NCI-H1436 treated with DMSO at 0.1 percent for 48 hours (cell line): ENCODE measurements at places on chromosomes 1 and 21.

DNA sequence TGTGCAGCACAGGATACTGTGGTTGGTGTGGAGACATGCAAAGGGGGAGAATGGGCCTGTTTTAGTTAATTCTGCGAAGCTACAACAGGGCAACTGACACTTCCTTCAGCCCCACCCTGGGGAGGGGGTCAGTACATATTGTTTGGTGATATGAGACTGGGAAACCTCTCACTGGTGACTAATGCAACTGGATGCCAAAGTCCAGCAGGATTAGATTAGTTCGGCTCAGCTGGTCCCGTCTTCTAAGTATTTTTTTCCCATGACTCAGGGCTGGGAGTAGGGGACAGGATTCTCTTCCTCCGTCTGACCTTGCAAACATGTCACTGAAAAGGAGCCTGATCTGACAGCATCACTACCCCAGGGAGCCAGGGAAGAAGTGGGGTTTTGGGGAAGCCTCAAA lies 43.0 kb downstream of the PLXNA2 start:
- no peak for DNase-seq

- DNase-seq, result no peak
Observed at GRCh38 chr21:33546086-33546485, 3.2 kb downstream of the SON start.

GRCh38 chr1:1616045-1616790 lies 918 bp downstream of the MIB2 start:
- no peak for DNase-seq

DNA sequence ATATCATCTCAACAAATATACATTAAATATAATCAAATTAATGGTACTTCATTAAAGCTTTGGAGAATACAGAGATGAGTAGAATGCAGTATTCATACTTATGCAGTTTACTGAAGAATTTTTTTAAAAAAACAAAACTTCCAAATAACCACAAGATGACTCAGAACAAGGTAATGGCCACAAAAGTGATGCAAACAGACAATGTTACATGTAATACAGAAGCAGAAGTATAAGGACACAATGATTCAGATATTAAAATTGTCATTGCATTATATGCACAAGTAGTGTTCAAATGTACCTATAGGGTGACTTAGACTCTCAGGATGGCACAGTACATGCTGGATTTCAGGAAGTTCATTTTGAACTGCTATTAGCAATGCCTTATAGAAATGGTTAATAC lies 227.2 kb upstream of the ST6GALNAC5 start:
- no peak for DNase-seq

- no peak for DNase-seq
Observed at GRCh38 chr1:22111620-22112019, 31.3 kb downstream of the WNT4 start.

- DNase-seq, result no peak
Observed at GRCh38 chr1:94115900-94116436, 5.0 kb downstream of the ABCA4 start.

DNA sequence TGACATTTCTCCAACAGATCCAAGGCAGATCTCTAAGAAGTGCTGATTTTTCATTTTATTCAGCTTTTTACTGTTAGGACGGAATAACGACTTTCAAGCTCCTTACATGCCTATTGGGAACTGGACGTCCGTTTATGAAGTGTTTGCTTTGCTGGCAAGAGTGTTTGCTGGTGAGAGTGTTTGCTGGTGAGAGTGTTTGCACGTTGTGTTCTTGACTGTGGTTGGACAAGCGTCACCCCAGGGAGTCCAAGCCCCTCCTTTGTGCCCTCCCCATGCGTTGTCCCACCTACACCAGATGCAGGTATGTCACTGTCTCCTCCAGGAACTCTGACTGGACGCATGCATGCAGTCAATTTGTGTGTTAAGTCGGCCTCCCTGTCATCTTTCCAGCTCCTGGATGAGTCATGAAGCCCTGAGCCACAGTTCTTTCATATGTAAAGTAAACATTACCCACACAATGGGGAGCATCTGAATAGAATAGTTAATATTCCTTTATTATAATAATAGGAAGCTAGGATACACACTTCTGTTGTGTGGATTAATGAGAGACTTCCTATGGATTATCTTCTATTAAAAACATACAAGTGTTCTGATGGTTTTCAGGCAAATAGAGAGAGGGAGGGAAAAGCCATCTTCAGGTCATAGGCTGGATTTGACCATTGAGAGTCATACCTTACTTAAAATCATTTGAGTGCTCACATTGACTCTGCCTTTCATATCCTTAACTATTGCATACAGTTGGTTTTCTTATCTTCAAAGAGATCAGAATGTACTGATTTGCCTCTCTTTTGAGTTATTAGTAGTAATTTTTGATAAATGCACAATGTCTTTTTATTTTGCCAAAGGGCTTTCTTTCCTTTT lies 119.2 kb downstream of the GALNT2 start:
- peak; percentile 82 for DNase-seq

- no peak for DNase-seq
Observed at GRCh38 chr21:27776925-27777553, 810.2 kb upstream of the ADAMTS5 start.

GRCh38 chr21:14572204-14572780 lies 26.2 kb upstream of the SAMSN1 start:
- no peak for DNase-seq

- no peak for DNase-seq
Observed at GRCh38 chr1:43636006-43636641, 13.8 kb upstream of the KDM4A start.

DNA sequence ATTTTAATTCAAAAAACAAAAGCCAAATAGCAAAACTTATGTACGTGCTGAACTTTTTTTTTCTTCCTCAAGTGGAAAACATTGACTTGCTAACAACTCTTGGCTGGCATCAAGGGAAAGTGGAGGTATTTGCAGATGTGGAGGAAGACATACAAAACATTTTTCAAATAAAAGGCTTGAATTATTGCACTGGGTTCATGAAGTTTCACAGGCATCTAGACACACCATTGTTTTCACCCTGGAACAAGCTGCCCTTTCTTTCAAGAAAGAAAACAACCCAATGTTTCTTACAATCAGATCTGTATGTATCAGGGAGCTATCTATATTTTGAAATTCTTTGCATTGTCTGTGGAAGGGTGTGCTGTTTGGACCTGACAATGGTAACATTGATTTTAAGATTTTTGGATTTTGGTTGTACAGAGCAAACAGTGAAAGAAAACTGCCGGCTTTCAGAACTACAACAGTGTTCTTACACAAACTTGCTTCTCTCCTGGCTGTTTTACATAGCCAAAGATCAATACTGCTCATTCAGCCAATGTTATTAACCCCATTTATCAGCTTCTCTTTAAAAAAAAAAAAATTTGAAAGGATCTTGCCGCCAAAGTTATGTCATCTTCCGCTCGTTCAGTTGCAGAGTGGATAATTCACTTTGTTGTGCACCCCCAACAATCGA lies 187.7 kb upstream of the FOXD3 start:
- no peak for DNase-seq

DNA sequence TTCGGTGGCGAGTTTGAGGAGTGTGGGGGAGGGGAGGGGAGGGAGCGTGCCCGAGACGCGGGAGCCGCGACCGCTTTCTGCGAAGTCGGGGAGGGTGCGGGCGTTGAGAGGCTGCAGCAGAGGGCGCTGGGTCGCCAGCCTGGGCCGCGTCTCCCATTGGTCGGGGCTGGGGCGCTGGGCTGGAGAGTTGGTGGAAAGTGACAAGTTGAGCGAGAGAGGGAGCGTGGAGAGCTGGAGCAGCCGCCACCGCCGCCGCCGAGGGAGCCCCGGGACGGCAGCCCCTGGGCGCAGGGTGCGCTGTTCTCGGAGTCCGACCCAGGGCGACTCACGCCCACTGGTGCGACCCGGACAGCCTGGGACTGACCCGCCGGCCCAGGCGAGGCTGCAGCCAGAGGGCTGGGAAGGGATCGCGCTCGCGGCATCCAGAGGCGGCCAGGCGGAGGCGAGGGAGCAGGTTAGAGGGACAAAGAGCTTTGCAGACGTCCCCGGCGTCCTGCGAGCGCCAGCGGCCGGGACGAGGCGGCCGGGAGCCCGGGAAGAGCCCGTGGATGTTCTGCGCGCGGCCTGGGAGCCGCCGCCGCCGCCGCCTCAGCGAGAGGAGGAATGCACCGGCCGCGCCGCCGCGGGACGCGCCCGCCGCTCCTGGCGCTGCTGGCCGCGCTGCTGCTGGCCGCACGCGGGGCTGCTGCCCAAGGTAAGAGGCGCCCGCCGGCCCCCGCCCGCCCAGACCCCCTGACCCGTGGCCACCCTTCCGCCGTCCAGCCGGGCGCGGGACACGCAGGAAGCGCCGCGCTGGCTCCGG lies at the start of gene ROR1:
Gene ROR1 (plus strand): TSS at position 203 of the 802 bp plus-strand sequence.
- no peak for DNase-seq

DNA sequence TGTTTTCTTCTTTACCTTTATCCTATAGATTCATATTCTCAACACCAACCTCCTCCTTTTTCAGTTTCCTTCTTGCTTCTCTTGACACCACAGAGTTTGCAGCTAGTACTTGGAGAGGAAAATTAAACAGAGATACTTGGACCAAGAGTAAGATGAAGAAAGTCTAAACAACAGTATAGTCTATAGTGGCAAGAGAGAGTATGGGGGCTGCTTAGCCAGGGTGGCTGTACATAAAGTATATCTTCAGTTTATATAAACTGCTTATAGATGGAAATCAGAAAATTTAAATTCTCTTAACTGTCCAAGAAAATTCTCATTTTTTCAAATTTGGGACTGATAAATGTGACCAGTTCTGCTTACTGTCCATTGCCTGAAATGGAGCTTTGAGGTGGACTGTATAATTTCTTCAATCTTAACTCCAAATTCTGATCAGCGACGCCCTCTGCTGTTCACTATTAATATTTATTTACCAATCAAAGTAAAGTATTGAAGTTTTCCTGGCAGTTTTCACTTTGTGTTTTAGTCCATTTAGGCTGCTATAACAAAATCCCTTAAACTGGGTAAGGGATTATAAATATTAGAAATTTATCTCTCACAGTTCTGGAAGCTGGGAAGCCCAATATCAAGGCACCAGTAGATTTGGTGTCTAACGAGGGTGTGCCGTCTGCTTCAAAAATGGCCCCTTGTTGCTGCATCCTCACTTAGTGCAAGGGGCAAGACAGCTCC lies 14.8 kb upstream of the METTL18 start:
- DNase-seq, result no peak

DNA sequence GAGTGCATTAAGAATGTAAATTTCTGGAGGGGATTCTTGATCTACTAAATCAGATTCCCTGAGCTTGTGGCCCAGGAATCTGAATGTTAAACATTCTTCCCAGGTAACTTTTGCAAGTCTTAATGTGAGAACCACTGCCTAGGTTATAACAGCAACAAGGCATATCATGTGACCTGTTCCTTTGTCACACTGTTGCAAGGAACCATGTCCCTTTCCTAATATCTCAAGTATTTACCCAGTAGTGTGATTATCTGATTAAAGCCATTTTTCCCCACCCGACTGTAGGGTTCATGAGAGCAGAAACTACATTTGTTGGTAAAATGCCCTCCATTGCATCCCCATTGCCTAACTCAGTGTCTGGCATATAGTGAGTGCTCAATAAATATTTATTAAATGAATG lies 112.9 kb upstream of the ATP1A1 start:
- no peak for DNase-seq

DNA sequence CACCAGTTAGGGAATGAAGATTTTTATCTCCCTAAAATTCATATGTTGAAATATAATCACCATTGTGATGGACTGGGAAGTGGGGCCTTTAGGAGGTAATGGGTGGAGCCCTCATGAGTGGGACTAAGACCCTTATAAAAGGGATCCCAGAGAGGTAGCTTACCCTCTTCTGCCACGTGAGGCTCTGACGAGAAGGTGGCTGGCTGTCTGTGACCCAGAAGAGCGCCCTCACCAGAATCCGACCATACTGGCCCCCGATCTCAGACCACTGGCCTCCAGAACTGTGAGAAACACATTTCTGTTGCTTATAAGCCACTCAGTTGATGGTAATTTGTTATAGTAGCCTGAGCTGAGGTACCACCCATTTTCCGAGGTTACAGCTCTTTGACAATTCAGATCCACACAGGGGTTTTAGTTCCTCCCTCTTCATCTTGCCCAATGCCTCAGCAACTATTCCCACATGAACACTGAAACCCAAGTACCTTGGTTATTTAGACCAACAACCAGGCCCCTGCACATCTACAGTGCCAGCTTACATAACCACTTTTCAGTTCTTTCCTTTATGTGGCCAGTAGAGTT lies 27.6 kb upstream of the HUNK start:
- DNase-seq, result no peak

- DNase-seq, result no peak
Observed at GRCh38 chr1:237901299-237901934, 10.7 kb upstream of the ZP4 start.

GRCh38 chr1:239711768-239712167 lies 325.4 kb downstream of the CHRM3 start:
- no peak for DNase-seq

DNA sequence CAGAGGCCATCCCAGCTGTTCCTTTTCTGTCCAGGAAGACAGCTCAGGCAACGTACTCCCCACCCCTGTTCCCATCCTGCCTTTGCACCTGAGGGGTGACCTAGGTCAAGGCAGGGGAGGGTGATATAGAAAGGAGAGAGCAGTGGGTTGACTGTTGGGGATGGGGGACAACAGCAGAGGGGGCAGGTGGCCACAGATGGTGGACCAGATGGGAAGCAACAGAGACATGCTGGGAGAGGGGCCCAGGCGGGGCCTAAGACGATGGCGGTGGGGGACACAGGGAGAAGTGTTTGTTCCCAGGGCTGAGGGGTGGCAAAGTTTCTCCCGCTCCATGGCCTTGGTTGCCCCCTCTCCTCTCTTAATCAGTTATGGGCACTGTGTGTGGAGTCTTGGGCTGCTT lies 6.3 kb downstream of the CELSR2 start:
- no peak for DNase-seq

DNA sequence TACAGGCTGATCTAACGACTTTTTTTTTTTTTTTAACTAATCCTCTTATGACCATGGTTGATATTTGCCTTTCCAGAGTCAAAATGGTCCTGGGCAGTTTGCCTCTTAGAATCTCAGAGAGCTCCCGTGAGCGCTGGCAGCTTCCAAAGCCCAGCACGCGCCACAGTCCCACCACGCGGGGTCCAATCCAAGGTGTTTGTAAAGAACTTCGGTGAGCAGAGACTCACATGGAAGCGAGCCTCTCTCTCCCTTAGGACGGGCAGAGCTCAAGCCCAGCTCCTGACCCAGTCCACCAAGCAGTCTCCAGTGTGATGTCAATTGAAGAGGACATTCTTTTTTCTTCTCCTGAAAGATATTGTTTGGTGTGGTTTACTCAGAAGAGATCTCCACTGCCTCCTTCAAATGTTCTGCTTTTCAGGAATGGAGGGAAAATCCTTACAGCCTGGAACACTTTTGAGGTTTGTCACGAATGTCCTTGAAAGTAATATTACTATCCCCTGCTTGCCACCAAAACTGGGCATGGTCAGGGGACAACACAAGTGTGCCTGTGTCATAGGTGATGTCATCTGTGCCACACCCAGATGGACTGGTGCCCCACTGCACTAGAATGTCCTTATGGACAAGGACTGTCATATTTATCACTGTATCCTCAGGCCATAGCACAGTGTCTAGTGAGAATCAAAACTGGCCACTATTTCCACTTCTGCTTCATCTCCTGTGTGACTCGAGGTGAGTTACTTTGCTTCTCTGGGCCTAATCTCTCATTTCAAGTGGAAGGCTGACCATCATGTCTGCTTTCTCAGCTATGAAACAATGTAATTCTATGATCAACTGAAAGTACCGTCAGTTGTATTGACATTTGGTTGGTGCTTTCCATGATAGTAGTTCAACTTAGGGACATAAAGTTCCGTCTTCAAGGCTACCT lies 97.4 kb upstream of the EDEM3 start:
- no peak for DNase-seq

- peak; percentile 56 for DNase-seq
Observed at GRCh38 chr1:33429332-33429731, 1.6 kb downstream of the PHC2 start.
